ENCODE measurements at places on chromosomes 11 and 22.

DNA sequence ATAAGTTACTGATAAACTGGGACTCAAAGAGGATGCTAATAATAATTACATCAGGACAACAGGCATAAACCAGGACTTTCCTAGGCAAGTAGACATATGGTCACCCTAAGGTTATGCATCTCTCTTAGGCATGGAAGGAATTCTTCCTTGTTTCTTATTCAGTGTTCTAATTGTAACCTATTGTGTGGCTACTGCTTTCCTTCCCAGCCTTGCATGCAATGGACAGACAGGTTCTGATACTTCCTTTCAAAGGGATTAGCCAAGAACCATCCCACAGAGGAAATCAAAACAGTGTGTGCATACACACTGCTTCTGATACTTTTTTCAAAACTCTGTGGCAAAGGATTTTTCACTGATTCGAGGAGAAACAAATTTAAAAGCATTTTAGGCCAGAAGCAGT, 48.3 kb downstream of the RRAS2 start:
- no peak for DNase-seq

GRCh38 chr11:14793546-14793945, 98.5 kb downstream of the CYP2R1 start:
- DNase-seq: no peak

DNA sequence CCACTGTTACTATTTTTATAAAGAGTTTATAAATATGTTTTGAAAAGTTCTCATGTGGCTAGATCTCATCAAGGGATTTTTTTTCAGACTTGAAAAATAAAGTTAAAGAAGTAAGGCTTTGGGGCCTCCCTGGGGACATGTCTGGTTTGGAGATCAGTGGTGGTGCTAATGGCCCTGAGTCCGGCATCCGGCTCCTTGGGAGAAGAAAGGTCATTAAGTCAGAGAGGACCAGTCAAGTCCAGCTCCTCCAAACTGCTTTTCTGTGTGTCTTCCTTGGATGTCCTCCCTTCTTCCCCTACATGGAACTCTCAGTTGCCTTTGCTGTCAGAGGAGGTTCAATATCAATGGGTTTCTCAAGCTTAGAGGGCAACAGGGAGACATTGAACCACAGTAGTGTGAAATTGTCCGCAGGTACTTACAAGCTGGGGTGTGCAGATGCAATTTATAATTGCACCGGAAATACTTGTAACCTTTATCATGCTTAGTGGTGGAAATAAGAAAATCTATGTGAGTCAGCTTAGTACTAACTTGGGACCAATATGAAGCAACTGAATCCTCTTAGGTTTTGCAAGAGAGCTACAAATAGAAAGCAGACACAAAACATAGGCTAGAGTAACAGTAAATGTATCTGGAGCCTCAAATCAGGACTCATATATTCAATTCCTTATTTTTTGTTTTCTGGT, 144.3 kb downstream of the TEAD1 start:
- peak; percentile 83 for DNase-seq

DNA sequence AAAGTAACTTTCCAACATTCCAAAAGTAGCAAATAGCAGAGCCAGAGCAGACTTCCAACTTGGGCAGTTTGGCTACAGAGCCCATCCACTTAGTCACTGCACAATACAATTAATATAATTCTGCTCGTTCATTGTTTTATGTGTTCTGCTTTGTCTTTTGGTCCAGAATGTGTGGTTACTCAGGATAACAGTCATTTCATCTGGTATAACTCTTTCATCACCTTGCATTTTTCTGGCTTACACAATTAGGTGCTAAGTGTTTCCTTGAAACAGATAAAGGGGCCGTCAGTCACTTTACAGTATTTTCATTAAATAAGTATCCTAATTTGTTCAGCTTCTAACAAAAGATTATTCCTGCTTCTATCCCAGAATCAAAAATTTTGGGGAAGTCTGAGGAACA, 87.2 kb downstream of the LARGE2 start:
- DNase-seq: no peak

DNA sequence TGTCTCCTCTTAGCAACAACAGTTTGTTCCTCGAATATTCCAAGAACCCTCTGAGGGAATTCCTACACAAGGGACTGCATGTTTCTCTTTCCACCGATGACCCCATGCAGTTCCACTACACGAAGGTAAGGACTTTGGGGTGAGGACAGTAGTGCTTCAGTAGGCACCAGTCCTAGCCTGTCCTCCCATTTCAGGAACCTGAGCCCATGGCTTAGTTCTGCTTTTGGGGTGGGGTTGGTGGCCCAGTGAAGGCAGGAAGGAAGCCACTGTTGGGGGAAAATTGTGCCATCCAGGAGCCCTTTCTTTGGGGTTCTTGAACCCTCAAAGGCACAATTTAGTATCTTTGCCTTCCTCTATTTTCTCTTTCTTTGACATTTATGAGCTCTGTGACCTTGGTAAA, 38.2 kb downstream of the RNF141 start:
- no peak for DNase-seq

- DNase-seq: no peak
Observed at GRCh38 chr11:41579546-41579945, 120.1 kb upstream of the LRRC4C start.

- DNase-seq: no peak
Observed at GRCh38 chr11:11478687-11479086, 125.6 kb upstream of the CSNK2A3 start.

DNA sequence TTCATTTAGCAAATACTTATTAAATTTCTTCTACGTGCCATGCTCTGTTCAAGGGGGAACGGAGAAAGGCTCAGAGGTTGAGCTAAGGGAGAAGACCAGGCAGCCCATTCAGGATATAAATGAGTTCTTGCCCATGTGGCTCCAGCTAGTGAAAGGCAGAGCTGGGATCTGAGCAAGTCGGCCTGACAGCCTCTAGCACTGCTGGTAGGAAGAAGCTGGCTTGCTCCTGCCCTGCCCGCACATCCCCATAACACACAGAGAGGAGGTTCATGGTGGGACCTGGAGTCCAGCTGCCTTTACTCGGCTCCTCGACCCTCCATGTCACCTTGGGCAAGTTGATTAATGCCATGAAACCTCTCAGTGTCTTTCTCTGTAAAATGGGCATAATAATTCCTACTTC, 2.0 kb downstream of the SLC15A3 start:
- DNase-seq: no peak

DNA sequence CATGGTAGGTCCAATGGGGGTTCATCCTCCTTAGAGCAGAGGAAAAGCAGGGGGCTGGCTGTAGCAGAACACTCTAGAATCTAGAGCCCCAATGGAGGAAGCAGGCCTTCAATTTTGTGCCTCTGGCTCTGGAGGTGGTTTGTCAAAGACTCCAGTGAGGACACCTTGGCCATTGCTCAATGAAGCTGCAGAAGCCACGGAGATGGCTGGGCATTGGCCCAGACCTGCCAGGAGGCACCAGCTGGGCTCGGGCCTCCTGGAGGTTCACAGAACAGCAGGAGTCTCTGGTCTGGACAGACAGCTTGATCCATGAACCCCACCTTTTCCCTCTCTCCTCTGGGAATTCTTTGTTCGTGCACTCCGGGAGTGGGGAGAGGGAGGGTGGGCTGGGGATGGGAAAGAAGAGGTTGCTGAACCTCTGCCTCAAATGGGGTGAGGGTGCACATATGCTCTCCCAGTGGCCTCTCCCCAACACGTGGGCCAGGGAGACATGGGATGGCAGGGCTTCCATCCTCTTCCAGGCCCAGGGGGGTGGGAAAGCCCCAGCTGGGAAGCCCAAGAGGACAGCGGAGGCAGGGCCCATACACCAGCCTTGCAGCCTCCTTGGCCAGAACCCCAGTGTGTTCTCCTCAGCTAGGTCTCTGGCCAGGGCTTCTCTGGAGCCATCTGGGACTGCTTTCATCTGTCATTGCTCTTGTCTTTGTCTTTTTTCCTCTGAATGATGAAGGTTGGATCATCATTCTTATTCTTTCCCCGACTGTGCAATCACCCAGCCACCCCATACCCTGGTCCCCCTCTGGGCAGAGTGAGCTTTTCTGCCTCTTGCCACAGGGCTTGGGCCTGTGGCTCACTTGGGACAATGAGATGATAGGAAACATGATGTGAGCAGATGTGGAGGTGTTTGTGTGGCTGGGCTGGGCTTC, 1019.4 kb downstream of the BRD1 start:
- no peak for DNase-seq

GRCh38 chr11:90639461-90639993, 416.7 kb upstream of the CHORDC1 start:
- DNase-seq: no peak

DNA sequence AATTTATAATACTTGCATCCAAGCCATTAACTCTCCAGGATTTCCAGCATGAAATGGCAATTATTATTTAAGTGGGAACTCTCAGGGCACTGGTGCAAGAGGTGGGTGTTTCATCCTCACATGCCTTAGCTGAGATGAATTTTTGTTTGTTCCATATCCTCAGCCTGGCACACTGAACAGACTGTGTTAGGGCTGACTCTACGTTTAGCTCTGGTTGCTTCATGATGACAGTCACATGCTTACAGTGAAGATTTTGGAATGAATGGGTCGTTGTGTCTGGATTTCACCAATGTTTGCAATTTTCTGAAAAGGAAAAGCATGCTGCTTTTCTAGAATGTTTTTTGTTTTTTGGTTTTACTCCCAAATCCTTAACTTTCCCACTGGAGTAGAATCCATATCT, 246.6 kb downstream of the INSC start:
- no peak for DNase-seq

GRCh38 chr22:38029901-38030300, 27.3 kb upstream of the PICK1 start:
- DNase-seq: no peak

GRCh38 chr11:72591023-72591422, 83.2 kb downstream of the PDE2A start:
- no peak for DNase-seq

- peak; percentile 79 for DNase-seq
Observed at GRCh38 chr11:64355078-64355940, 3.7 kb upstream of the RPS6KA4 start.

GRCh38 chr22:35400501-35400790, 506 bp downstream of the MCM5 start:
- DNase-seq: no peak

GRCh38 chr11:110314366-110315095, 18.1 kb upstream of the RDX start:
- no peak for DNase-seq

DNA sequence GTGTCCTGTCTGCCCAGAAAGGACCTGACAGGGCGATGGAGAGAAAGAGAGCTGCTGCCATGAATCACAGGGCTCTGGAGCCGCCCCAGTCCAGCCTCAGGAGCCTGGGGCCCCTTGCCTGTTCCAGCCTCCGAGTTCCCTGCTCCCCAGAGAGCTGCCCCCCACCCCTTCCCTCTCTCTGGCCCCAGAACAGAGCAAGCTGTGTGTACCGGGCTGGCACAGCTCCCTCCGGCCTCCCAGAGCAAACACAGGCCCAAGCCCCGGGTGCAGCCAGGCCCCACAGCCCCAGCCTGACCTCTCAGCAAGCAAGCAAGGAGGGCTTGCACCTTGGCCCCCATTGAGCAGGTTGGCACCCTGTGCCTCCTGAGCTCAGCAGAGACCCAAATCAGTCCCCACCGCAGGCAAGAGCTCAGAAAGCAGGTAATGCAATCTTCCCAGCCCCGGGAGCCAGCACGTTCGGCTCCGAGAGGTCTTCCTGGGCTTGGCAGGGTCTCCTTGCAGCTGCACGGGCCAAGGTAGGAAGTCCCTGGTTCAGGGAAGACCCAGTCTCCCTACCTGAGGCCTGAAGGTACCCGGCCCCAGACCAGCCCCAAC, 1.4 kb downstream of the PACSIN3 start:
- no peak for DNase-seq

DNA sequence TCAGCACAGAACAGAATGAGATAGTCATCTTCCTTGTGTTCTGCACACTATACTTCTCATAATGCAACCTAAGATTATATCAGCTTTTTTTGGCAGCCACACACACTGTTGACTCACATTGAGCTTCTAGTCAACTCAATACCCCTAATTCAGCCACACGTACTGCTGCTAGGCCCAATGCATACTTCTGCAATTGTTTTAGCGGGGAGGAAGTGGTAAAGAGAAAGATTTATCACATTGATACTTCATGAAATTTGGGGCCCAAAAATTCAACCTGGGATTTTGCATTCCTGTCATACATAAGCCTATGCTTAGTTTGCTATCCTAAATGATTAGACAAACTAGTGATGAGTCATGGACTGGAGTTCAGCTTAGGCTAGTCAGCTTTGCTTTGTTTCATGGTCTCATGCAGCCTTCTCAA, 8.6 kb upstream of the UPB1 start:
- peak; percentile 83 for DNase-seq

GRCh38 chr11:7081441-7081840, 7.4 kb upstream of the RBMXL2 start:
- DNase-seq: no peak

- no peak for DNase-seq
Observed at GRCh38 chr22:49929211-49929979, 11.0 kb downstream of the CRELD2 start.

GRCh38 chr11:116335891-116336290, 436.9 kb downstream of the BUD13 start:
- no peak for DNase-seq

DNA sequence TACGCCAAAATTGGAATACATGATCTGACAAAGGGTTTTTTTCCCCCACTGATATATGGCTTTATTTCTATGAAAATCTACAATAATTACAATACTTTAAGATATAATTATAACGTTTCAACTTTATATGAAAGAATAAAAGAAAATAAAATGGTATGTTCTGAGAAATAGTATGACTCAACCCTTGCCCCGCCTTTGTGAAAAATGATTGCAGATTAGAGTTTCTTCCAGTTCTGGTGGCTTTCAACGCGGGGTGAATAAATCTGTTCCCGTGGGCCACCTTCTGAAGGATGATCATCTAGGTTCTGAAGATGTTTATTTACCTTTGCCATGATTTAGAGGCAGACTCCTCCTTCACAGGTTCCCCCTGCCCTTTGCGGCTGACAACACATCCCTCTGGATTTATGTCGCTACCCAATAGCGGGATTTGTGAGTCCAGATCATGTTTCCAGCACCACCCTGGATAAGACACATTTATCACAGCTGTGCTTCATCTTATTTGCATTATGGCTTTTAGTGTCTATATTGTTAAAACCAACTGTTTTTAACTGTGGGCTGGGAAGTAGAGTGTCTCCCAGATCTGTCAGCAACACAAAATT, 607.0 kb upstream of the KIRREL3 start:
- no peak for DNase-seq

- no peak for DNase-seq
Observed at GRCh38 chr11:86932924-86933875, 22.0 kb downstream of the FZD4 start.

- DNase-seq: no peak
Observed at GRCh38 chr22:29060251-29060869, 1.3 kb downstream of the C22orf31 start.

- DNase-seq: peak; percentile 53
Observed at GRCh38 chr11:130873761-130874160, 42.5 kb downstream of the SNX19 start.

Measured in RPMI7951 (cell line).